Fibroblast of gingiva (primary cell): ENCODE measurements at places on chromosomes 6 and 20.
A peak's percentile ranks its signal among the peaks of the same experiment; 100 is the strongest.

- DNase-seq, result peak; percentile 7
Measured at GRCh38 chr6:100726666-100727065, 154.5 kb downstream of the ASCC3 start.

GRCh38 chr20:62030834-62031434, 34.7 kb downstream of the TAF4 start:
- no peak for DNase-seq

DNA sequence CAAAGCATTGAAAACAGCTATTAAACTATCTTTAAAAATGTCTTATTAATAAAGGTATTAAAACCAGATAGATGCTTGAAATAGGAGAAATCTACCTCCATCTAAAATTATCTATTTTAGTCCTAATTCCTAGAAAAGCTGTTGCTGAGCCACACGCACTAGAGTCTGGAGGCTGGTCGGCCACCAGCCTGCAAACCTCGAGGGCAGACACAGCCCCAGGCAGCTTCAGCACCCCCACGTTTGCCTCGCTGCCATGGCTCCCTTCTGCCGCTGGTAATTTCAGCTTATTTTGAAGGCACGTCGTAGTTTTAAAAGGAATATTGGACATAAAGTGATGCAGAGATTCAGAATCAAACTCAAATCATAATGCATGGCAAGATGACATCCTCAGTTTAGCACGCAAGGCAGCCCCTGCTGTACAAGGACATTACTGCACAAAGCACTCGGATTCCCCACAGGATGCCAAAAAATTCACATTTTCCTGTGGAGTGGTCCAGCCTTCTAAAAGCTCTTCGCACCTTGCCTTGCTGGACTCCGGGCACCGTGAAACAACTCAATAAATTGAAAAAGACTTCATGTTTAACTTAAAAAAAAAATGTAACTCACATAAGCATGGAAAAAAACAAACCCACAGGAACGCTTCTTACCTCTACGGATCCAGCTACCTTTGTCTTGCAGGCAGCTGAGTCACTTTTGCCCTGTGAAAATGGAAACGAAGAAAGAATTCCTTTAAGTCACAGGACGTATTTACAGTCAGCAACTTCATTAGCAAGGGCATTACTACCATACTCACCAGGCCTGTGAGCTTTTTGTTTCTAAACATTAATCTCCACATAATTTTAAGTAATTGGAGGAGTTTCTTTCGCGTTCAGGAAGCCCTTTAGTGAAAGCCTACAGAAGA, 143.4 kb upstream of the RPS6KA2 start:
- DNase-seq, result no peak

GRCh38 chr20:19868441-19868840, 110.4 kb downstream of the RIN2 start:
- no peak for DNase-seq

DNA sequence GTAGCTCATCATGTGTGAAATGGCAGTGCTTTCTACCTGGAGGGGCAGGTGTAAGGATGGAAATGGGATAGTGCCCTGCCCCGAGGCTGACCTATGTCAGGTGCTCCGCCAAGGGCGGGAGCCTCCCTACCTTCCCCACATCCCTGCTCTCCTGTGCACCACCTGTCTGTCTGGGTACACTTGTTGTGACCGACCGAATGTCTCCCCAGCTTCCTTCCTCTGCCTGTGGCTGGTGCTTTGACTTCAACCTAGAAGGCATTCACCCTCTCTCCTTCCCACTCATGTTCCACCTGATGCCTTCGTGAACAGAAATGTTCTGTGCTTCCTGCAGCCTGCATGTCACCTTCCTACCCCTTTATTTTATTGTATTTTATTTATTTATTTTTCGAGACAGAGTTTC, 114.8 kb downstream of the SCML4 start:
- no peak for DNase-seq

GRCh38 chr6:37207903-37208456, 38.0 kb downstream of the PIM1 start:
- DNase-seq, result peak; percentile 66
